ENCODE measurements at places on chromosomes 3 and 15. TPM values are rescaled to one million over a fixed set of nuclear protein-coding genes. Genes with fewer than 3 reads are reported as not detected.

Gene DISP2
- 0.03 TPM for total RNA-seq

GRCh38 chr3:22977650-22978289, 225.4 kb upstream of the UBE2E2 start:
- DNase-seq = no peak

DNA sequence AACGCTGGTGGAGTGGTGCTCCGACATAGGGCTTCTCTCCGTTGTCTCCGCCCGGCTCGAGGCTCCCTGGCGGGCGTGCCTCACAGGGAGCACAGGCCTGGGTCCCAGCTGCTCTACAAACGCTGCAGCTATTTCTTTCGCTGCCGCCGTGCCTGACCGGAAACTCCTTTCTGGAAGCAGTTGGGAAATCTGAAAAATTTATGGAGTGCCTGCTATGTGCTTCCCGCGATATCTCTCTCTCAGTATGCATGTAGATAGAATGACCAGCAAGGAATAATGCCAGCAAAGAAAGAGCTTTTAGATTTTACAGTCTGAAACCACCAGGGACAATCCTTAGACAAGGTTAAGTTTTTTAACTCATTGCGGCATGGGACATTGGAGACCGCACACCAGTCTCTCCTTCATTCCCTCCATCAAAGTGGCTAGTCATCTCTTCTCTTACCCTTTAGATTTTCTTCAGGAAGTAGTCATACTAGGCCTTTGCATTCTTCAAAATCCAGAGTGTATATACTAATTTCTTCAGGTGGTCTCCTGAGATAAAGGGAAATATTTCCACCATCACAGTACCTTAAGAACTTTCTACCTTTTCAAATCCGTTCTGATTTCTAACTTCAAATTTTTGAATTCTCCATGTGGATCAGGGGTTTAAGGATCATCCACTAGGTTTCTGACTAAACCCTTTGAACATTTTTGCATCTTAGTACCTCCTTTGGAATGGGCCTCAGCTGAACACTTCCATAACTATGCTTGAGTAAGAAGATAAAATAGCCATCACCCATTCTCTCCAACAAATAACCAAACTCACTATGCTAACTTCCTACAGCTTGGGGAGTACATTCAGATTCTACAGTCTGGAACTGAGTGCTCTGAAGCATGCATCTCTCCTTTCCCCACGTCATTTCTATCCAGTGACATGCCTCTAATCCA, 1.1 kb upstream of the NPHP3 start:
- DNase-seq = no peak

DNA sequence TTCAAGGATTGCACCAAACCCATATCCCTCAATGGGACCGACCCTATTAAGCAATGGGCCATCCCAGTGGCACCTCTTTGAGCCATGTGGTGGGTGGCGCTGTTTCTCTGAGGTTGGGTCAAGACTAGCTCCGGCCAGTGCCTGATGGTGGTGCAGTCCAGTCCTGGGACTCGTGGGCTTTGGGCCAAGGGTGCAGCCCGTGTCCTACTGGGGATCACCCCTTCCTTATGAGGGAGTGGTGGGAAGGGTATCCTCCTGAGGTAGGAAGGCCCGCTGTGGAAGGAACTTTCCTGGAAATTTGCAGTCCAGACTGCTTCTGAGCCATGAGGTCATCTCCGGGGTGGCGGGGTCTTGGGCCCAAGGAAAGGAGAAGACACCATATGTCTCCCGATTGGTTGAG, 231.6 kb downstream of the SNRPN start:
- no peak for DNase-seq

GRCh38 chr15:60077581-60078359, 73.7 kb downstream of the FOXB1 start:
- no peak for DNase-seq

GRCh38 chr15:29822684-29823459, 604 bp upstream of the TJP1 start:
- no peak for DNase-seq

DNA sequence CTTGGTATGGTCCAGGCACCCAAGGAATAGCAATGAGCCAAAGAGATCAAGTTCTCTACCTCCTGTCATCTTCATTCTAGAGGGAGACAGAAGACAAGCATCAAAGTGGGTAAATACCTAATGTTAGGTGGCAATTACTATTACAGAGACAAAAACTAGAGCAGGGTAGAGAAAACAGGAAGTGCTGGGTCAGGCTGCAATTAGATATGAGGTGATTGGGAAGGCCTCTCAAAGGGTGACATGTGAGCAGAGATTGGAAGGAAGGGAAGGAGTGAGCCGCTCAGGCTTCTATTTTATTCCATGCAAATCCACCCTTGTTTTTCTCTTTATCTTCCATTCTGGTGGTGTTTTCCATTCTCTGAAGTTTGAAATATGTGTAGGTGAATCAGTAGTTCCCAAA, 37.4 kb downstream of the EBLN2 start:
- DNase-seq = no peak

GRCh38 chr3:156654834-156655233, 19.6 kb upstream of the TIPARP start:
- DNase-seq = no peak

GRCh38 chr3:54575618-54575960, 352.3 kb downstream of the LRTM1 start:
- DNase-seq = no peak

GRCh38 chr15:101054116-101054515, 135.0 kb downstream of the LRRK1 start:
- DNase-seq = no peak

Data from activated T-cell treated with anti-CD3 and anti-CD28 coated beads, Interleukin-2, amount 50 U/mL, for 4 hours (primary cell).